ENCODE measurements at places on chromosomes 7 and 10.

DNA sequence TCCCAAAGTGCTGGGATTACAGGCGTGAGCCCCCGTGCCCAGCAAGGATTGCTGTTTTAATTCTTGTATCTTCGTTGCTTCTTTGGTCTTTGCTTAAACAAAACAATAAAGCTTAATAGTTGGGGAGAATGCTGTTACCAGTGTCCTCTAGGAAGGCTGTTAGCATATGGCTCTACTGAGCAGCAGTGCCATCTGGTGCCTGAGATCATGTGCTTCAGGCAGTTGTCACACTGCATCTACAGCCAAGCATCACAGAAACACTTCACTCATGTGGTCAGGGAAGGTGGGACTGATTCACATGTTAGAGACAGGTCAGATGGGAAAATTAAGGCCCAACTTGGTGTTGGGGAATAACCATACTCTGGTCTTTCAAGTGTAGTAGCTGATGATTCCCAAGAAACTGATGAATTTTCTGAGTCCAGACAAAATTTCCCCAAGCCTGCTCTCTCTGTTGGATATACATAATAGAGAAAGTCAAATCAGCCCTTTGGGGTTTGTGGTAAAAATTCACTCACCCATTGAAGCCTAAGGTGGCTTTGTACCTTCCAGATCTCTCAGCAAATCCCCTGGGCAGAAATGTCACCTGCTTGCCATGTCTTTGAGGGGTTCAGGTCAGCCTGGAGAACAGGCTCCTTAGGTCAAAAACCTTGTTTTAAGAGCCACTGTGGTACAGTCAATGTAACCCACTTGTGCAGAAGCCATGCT, 28.4 kb downstream of the UBE2D4 start:
- H3K36me3 ChIP-seq, result peaks cover 31% of the 10 kb centered on the region
- no peaks in the 10 kb centered on the region for H3K4me1 ChIP-seq
- no peak overlapping the region for H3K27ac ChIP-seq
- DNase-seq, result no peak

- H3K36me3 ChIP-seq, result no peaks in the 10 kb centered on the region
- no peak for DNase-seq
- no peak overlapping the region for H3K27ac ChIP-seq
- H3K27me3 ChIP-seq, result no peaks in the 10 kb centered on the region
- no peak overlapping the region for H3K4me3 ChIP-seq
These were observed 132.3 kb upstream of the POT1 start for GRCh38 chr7:125061776-125062397.

DNA sequence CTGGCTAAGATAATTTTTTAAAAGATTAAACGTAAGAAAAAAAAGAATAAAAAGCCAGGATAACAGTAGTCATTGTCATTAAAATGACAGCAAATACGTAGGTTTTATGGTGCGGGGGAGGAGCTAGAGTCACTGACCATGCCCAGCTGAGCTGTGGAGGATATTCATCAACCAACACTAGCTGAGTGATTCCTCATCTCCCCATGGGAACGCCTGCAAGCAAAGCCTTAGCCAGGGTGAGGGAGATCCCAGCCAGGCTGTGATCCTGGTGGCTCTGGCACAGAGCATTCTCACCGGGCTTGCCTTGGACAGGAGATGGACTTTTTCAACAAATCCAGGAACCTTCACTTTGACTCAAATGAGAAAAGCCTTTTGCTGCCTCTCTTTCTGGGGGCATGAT, 94.2 kb downstream of the HIP1 start:
- peaks cover 12% of the 10 kb centered on the region for H3K4me1 ChIP-seq
- H3K27me3 ChIP-seq, result no peaks in the 10 kb centered on the region
- DNase-seq, result no peak
- H3K36me3 ChIP-seq, result no peaks in the 10 kb centered on the region

DNA sequence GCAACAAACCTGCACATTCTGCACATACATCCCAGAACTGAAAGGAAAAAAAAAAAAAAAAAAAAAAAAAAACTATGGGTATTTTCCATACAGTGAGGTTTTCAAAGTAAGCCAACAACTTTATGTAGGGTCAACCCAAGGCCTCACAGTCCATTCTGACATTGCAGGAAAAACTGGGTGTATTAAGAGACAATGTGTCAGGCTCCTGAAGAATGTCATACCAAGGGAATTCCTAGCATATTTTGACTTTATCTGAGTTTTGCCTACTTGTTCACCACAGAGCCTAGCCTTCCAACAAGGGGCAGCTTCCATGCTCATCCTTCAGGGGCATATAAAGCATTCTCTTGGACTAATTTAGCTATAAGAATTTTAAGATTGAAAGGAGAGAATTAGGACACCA, 368.9 kb downstream of the PLXDC2 start:
- H3K36me3 ChIP-seq, result no peaks in the 10 kb centered on the region
- no peak overlapping the region for H3K4me3 ChIP-seq
- no peak for DNase-seq
- no peaks in the 10 kb centered on the region for H3K4me1 ChIP-seq
- H3K27me3 ChIP-seq, result no peaks in the 10 kb centered on the region

GRCh38 chr7:148983200-148984146, 44.8 kb downstream of the PDIA4 start:
- no peaks in the 10 kb centered on the region for H3K27me3 ChIP-seq
- peaks cover 32% of the 10 kb centered on the region for H3K4me1 ChIP-seq
- peak overlapping the region; percentile 52 for H3K27ac ChIP-seq
- no peaks in the 10 kb centered on the region for H3K36me3 ChIP-seq

- H3K27ac ChIP-seq, result no peak overlapping the region
- no peaks in the 10 kb centered on the region for H3K4me1 ChIP-seq
- DNase-seq, result no peak
- H3K4me3 ChIP-seq, result no peak overlapping the region
- H3K36me3 ChIP-seq, result no peaks in the 10 kb centered on the region
- no peaks in the 10 kb centered on the region for H3K27me3 ChIP-seq
These were observed 36.3 kb upstream of the WDFY4 start for GRCh38 chr10:48648172-48648942.
